ENCODE measurements at places on chromosomes 13 and 19.

GRCh38 chr19:47779524-47780214, 1.2 kb downstream of the SELENOW start:
- no peak for DNase-seq

DNA sequence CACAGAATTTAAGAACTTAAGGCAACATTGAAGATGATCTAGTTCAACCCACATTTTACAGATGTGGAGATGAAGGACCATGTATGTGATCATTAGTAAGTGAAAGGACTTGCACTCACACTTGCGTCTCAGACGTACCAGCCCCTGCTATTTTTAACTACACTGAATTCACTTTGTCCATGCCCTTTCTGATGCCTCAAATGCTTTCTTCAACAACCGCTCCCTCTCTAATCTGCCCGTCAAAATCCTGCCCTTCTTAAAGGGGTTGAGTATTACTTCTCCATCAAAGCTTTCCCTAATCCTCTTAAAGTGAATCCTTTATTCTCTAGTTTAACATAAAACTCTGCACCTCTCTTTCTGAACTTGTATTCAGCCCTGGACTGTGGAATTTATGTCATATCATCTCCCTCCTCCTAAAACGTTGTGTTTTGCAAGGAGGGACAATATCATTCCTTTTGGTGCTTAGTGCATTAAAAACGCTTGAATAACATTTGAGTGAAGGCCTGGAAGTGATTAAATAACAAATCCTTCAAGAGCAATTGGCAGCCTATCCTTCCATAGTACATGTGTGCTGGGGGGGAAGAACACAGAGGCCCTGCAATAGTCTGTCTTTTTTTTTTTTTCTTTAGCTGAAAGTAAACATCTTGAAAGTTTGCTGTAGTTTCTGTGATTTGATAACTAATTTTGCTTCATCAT, 493.3 kb downstream of the LMO7 start:
- no peak for DNase-seq

DNA sequence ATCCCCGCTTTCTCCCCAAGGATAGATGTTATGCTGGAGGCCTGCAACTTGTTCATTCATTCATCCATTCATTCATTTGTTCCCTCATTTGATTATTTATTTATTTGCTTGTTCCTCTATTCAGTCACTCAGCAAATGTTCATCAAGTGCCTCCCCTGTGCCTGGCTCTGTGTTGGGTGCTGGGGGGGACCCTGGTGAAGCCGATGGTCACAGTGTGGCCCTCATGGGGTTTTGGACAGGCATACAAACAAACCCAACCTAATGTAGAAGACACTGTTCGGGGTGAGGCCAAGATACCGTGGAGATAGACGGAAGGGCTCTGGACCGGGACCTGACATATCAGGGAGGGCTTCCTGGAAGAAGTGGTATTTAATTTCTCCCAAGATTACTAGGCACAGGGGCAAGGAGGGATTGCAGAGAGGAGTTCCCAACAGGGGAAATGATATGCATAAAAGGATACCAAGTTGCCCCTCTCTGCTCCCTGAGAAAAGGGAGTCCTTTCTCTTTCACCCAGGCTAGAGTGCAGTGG, 58.1 kb downstream of the ZNF536 start:
- DNase-seq = no peak

DNA sequence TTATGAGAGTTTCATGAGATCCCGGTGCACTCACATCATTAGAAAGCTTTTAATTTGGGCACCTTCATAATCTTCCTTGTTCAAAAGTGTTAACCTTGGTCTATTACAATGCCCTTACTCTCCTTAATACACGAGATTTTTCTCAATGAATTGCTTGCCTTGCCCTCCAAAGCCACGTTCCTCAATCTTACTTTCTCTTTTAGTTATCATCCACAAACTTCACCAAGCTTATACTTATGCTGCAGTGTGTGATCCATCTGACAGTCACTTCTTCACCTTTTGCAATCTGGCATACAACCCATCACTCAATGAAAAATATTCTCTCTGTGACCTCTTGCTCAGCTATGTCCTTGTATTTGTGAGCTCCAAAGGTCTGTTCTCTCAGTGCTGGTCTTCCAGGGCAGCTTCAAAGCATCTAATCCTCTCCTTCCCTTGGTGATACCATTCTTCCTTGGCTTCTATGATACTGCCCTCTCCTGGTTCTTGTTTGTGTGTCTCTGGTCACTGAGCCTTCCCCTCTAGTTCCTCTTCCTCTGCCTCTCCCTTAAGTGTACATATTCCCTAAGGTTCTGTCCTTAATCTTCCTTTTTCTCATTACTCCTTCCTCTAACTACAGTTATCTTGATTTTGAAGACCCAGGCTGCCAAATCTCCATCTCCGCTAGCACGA, 202.2 kb upstream of the STARD13 start:
- DNase-seq = no peak

DNA sequence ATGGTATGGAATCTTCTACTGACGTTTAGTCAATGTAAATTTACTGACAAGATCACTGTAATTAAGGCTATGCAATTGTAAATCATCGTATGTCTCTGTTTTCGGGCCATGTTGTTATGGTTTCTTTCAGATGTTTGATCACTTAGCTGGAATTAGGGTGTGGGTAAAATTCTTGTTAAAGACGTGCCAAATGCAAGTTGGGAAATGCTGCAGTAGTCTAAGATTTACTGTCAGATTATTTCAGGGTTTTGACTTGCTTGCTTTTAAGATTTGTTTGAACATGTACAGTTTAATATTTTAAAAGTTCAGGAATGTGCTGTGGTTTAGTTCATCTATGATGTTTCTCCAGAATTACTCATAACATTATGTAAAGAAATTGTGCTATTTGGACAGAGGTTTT, 10.8 kb downstream of the NDFIP2 start:
- no peak for DNase-seq

DNA sequence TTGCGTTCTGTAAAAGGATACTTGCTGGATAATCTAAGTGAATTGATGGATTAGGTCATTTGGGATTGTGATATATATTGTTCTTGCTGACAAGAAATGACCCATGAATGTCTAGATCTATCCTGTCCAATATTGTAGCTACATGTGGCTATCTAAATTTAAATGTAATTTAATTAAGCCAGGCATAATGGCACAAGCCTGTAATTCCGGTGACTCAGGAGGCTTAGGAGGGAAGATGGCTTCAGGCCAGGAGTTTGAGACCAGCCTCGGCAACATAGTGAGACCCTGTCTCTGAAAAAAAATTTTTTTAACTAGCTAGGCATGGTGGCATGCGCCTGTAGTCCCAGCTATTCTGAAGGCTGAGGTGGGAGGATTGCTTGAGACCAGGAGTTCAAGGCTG, 39.3 kb upstream of the AKAP11 start:
- DNase-seq = no peak

- no peak for DNase-seq
Measured at GRCh38 chr19:16016226-16017137, 59.8 kb upstream of the TPM4 start.

GRCh38 chr13:75180805-75181455, 301.0 kb downstream of the TBC1D4 start:
- no peak for DNase-seq

DNA sequence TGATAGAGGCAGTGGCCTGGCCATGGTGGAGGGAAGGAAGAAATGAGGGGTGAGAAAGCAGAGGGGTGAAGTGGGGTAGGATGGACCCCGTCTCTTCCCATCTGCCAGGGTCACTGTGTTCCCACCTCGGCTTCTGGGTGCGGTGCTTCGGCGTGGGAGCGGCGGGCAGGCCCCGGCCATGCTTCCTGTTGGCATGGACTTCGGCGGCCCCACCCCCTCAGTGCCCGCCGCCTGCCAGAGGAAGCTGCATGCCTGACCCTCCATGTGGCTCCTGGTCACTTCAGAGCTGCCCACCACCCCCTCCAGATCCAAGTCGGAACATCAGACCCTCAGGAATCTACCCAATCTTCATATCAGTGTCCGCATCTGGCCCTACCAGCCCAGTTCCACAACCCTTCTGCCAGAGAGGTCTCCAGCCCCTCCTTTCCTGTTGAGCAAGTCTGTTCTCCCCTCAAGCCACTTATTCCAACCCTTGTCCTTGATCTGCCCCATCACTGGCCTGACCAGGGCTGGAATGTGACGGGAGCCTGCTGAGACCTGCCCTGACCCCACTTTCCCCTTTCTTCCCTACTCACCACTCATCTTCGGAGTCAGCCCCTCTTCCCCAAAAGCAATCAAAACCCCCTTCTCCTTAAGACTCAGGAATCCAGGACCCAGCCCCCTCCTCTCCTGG, 1.5 kb downstream of the KCNN4 start:
- no peak for DNase-seq

GRCh38 chr13:26985285-26985878, 186.2 kb downstream of the USP12 start:
- DNase-seq = peak; percentile 23

DNA sequence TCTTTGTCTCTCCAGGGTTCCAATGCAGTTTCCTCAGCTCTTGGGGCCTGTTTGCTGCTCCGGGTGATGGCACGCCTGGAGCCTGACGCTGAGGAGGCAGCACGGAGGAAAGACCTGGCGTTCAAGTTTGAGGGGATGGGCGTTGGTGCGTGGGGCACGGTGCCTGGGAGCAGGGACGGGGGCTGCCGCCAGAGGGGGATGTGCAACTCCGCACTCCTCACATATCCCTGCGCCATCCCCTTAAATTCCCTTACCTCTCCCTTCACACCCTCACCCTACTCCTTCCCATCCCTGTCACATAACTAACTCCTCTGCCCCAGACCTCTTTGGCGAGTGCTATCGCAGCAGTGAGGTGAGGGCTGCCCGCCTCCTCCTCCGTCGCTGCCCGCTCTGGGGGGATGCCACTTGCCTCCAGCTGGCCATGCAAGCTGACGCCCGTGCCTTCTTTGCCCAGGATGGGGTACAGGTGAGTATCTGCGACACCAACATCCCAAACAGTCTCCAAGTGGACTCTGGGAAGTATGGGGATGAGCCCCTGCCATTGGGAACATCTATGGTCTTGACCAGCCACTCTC, 31.1 kb downstream of the TRPM4 start:
- no peak for DNase-seq

DNA sequence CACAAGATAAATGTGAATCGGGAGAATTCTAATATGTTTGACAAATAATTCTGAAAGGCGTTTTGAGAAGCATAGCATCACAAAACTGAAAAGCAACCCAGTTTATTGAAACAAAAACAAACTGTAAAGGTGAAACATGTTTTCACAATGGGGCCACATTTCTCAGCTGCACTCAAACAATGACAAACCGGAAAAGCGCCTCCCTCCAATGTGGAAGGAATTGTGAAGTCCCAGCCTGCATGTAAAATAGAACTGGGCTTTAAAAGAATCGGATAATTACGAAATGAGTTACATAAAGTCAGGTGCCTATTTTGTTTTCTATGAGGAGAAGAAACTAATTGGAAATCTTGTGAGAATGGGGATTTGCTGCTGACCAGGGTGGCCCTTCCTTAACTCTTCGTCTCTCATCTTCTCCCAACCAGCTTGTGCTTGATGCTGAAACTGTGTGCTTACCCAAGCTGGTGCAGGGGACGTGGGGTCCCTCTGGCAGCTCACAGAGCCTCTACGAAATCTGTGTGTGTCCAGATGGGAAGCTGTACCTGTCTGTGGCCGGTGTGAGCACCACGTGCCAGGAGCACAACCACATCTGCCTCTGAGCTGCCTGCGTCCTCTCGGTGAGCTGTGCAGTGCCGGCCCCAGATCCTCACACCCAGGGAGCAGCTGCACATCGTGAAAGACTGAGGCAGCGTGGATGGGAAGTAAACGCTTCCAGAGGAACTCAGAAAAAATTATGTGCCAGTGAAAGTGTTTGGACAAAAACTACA, 109.4 kb downstream of the SACS start:
- DNase-seq = no peak

DNA sequence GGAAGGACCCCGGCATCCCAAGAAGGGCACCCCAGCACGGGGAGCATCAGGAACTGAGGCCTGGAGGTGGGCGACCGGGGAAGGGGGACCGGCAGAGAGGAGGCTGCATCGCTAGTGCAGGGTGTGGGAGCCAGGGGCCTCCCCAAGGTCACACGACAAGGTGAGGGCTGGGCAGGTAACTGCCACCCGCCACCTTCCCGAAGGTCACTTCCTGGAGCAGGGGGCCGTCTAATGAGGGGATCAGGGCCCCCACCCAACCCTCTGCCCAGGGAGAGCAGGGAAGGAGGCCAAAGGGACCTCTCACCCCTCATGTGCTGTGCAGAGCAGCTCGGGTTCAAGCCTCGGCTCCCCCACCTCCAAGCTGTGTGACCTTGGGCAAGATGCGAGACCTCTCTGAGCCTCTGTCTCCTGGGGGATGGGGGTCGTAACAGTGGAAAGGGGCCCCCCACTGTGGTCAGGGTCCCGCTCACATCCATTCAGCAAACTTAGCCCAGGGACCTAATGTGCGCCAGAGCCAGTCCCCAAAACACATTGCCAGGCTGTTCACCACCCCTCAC, 6.0 kb downstream of the ZBTB7A start:
- DNase-seq = no peak

DNA sequence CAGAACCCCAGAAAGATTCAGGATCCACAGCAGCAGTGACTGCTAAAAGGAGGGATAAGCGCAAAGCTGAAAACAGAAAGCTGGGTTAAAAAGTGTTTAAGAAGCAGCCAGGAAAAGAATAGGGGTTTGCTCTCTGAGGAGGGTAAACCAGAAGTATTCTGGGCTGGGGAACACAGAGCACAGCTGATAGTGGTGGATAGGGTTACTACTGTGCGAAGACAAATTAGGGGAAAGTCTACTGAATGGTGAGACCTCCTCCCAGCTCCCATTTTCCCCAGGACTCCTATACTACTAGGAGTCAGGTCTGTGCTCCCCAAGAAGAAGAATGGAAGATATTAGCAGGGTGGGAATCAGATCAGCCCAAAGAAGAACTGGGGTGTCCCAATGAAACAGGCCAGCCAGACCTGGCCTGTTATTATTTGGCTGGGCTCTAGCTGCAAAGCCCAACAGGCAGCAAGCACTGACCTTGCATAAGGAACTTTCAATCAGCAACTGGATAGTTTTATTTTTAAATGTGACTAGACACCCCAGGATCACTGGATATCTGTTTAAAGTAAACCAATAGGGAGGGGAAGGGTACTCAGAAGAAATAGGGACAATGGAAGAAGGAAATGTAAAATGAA, 43.5 kb upstream of the SERTM1 start:
- DNase-seq = no peak

DNA sequence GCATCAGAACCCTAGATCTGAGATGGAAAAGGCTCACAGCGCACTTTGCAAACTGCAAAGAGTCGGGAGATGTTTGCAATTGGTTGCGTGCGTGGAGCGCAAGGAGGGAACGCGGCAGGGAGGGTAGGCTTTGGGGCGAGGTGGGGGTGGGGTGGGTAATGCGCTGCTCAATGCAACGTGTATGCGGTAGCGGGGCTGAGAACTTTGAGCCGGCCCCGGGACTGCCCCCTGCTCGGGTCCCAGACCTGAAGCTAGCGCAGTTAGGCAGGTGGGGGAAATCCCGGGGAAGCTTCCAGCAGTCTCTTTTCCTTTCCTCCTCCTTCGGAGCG, 971 bp downstream of the FOSB start:
- DNase-seq = no peak

DNA sequence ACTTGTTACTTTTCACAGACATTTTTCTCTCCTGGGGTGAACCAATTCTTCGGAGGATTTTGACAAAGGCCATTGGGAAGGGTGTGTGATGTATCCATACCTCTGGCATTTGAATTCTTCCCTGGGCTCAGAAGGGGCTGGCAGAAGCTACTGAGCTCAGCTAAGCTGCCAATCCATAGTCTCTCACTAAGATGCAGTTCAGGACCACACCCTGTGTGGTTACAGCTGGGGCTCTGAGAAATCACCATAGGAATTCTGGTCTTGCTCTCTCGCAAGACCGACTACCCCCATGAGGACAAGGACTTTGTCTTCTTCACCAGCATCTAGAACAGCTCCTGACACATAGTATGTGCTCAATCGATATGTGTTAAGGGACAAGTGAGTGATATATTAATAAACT, 6.0 kb downstream of the C13orf42 start:
- no peak for DNase-seq
